K562 (cell line): ENCODE measurements at places on chromosomes 1 and 21.

- no peak for DNase-seq
Observed at GRCh38 chr1:235397733-235398132, 30.5 kb downstream of the TBCE start.

DNA sequence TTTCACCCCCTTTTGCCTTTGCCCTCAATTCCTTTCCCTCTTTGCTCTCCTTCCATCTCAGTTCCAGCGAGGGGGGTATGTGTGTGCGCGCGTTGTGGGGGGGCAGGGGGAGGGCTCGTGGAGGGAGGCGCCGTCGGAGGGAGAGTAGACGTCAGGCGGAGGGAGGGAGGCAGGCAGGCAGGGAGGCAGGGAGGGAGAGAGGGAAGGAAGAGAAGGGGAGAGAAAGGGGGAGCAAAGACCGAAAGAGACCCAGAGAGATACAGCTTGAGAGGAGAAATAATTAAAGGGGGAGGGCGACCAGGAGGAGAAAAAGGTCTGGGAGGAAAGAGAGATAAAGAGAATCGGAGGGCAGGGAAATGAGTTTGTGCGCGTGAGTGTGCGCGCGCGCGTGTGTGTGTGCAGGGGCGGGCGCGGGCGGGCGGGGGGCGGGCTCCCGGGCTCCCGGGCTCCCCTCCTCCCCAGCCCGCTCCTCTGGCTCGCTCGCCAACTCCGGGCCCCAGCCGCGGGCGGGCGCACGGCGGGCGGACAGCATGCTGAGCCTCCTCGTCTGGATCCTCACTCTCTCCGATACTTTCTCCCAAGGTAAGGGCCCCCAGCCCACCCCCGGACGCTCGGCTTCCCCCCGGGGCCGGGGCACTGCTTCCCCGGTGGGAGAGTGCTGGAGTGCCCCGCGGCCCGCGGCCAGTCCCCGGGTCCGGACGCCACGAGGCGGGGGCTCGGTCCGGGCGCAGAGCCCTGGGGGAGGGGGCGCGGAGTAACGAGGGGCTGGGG, at the start of gene KIRREL1:
Gene KIRREL1, plus strand, starts transcription at position 499 of the 771 bp plus-strand sequence. Its CDS starts 32 bp downstream, at position 531.
- no peak for DNase-seq

- no peak for DNase-seq
Observed at GRCh38 chr1:62951428-62951827, 167.5 kb downstream of the ATG4C start.

- DNase-seq = no peak
Observed at GRCh38 chr1:153798468-153798780, 23.2 kb downstream of the SLC27A3 start.

- DNase-seq = no peak
Observed at GRCh38 chr1:51314974-51315373, 15.4 kb downstream of the TTC39A start.

DNA sequence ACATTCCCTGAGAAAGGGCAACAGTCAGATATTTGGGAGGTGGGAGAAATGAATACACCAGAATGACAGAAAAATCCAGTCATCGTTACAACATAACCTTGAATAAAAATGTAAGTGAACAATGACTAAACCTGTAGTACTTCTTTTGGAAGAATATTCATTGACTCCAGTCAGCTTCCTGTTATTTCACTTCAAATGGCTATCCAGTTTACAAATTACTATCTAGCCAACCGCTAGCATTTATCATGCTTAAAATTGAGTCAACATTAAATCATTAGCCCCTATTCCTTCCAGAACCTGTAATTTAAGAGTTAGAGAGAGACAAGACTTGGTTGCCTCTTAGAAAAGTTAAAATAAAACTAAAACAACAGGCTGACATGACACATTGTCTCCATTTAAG, 33.6 kb downstream of the WLS start:
- DNase-seq = no peak

GRCh38 chr1:48691429-48692001, 85.2 kb downstream of the BEND5 start:
- DNase-seq = no peak

- DNase-seq = no peak
Observed at GRCh38 chr21:28181730-28182129, 810.9 kb downstream of the LTN1 start.

- no peak for DNase-seq
Observed at GRCh38 chr1:162327144-162327787, 49.4 kb downstream of the SPATA46 start.

- no peak for DNase-seq
Observed at GRCh38 chr1:206082831-206083695, 30.1 kb downstream of the RHEX start.

- DNase-seq = peak; percentile 73
Observed at GRCh38 chr1:156748670-156749418, 2.6 kb downstream of the HDGF start.

DNA sequence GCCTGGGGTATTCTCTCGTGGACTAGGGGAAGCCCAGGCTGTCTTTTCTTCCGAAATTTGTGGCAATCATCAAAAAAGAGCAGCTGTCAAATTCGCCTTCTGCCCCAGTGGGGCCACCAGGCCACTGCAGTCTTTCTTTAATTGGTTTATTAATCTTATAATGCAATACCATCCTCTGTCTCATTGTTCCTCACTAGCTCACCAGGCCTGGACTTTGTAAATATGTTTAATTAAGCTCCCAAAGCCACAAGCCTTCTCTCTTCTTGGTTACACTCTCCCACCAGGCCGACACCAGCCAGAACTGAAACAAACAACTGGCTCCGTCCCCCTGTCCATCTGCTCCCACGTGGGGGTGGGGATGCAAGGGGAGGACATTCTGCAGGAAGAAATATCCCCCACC, 22.0 kb upstream of the CAMK1G start:
- DNase-seq = no peak
